ENCODE measurements at places on chromosomes 6 and 20.
A peak's percentile ranks its signal among the peaks of the same experiment; 100 is the strongest.

DNA sequence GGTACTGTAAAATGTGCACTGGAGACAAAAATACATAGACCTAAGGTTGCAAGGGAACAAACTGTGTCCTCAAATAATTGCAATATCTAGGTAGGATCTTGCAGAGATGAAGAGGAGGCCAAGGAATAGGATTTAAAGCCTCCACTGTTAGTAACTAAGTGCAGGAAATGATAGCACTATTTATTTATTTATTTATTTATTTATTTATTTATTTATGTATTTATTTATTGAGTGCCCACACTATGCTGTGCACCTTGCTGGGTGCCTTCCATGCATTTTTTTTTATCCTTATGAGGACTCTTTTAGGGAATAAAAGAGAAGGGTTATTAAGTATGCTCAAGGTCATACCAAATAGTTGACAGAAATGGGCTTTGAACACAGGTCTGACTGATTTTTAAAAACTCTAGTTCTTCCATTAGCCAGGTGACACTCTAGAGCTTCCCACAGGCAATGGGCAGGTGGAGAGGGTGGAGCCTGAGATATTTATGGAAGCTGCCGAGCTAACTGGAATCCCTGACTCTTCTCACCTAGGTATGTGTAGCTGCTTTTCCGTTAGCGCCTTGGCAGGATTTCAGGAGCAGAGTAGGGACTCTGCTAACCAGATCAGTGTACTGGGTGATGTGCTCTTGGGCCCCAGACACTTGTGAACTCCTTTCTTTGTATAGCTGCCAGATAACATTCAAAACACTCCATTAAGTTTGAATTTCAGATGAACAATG lies 12.8 kb upstream of the NUP153 start:
- DNase-seq: no peak

- DNase-seq: no peak
Observed at GRCh38 chr6:140779991-140780596, 1352.6 kb upstream of the GJE1 start.

DNA sequence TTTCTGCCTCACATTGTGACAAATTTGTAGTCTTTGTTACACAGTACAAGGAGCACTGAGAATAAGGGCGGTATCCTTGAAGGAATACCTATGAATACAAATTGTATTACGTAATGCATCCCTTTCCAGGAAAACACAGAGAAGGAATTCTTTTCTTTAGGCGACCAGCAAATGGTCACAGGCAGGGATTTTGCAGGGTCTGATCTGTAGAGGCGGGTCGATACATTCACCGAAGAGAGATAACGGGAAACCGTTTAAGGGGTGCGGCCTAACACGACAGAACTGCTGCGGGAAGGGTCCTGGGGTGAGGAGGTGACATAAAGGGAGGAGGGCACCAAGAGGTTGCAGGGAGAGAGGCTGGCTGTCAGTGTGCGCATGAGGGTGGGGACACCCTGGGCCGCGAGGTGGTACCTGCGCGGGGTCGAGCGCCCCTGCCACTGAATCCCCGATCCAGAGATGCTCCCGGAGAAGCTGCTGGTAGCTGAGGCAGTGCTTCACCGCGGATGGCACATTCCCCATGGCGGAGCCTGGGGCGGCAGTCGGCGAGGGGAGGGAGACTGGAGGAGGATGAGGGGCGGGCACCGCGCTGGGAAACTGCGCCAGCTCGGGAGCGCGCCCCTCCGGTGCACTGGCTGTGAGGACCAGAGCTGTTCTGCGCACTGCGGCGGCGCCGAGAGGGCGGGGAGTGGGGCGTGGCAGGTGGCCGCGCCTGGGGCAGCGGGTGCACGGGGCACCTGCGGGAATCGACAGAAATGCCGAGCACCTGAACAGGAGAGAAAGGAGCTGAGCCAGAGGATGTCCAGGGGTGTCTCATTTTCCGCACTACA lies at the start of gene HMGCLL1:
Gene HMGCLL1 (minus strand): TSS at position 656 of the 827 bp plus-strand sequence. CDS start 137 bp downstream, at position 519.
- DNase-seq: peak; percentile 78

GRCh38 chr6:89350281-89350966 lies 2.1 kb downstream of the UBE2J1 start:
- no peak for DNase-seq

DNA sequence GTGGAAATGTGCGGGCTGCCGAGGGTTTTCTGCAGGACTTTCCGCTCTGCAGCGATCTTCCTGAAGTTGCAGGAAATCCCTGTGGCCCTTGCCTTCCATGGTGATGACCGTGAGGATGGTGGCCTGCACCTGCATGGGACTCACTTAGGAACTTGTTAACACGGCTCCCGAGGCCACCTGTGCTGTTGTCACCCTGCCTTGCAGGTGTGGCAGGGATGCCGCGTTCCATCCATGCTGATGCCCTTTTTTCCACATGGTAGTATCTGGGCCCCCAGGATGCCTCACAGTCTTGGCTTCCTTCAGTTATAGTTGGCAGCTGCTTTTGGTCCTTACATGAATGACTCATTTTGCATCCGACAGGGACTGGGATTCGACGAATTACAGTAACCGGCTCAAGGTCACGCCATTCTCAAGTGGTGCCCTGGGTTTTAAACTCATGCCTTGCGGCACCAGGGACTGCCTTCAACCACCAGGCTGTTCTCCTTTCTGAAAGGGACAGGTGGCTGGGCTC lies 37.2 kb downstream of the SYNJ2 start:
- DNase-seq: no peak

DNA sequence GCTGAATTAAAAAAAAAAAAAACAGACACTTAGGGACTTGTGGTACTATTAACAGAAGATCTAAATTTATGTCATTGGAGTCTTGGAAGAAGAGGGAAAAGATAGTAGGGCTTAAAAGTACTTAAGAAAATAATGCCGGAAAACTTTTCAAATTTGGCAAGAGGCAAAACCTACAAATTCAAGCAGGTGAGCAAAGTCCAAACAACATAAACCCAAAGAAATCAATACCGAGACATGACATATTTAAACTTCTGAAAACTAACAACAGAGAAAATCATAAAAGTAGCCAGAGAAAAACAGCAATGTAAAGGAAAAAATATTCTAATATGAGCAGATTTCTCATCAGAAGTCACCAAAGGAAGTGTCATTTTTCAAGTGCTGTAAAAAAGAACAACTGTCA lies 44.4 kb downstream of the EPM2A start:
- DNase-seq: no peak

DNA sequence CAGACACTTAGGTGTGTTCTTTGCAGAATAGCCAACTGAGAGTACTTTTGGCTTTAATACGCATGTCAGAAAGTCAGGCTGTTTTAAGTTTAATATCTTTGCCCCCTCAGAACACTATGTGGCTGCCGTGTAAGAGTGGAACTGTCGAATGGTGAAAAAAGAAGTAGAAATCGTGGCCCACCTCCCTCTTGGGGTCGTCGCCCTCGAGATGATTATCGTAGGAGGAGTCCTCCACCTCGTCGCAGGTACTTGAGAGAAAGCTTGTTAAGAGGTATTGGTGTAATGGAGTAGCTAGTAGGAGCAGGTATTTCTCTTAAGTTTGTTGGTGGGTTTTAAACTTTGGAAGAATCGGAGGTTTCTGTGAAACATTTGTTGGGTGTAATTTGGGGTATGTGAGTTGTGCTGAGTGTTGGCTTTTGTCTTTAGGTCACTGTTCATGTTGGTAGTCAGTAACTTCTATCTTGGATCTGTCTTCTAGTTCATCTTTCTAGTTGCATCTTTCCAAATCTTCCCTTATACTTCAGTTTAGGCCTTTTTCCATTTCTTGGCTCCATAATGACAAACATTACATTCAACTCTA lies 4.7 kb downstream of the SRSF3 start:
- no peak for DNase-seq

DNA sequence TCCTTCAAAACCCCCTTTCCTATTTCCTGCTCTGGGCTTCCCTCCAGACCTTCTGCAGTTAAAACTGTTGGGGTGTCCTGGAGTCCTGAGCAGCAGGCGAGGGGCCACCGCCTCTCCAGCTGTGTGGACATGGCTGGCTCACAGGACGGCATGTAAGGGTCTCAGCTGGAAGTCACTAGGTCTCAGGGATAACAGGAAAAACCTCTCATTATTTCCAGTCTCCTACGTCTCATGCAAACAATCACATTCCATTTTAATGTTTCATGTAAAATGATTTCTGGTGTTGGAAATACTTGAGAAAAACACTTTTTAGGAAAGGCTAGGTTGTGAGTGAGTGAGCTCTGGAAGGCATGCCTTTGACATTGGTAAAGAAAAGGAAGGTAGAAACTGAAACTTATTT lies 158.7 kb downstream of the SCML4 start:
- no peak for DNase-seq

GRCh38 chr20:35284992-35285805 lies 627 bp upstream of the EIF6 start:
- DNase-seq: no peak

GRCh38 chr6:128259730-128260685 lies 260.4 kb downstream of the PTPRK start:
- no peak for DNase-seq

- no peak for DNase-seq
Observed at GRCh38 chr20:23268792-23269354, 81.7 kb upstream of the NXT1 start.

- no peak for DNase-seq
Observed at GRCh38 chr6:16669227-16669626, 92.0 kb downstream of the ATXN1 start.
